ENCODE measurements at places on chromosomes 1 and 21.

DNA sequence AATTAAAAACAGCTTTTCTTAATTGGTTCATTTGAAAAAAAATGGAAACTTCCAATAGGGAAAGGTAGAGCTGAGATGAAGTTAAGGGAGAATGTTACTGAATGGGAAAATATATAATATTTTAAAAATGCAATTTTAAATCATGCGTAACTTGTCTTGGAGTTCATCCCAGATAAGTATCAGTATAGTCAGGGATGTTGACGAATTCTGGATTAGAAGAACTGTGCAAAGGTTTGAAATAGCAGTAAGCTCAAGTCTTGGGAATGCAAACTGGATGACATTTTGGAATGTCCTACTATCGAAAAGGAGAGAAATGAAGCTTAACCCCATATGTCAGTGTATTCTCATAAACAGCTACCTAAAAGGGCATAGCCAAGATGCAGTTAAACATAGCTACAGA lies 4.0 kb upstream of the ST6GALNAC3 start:
- DNase-seq = peak; percentile 6

DNA sequence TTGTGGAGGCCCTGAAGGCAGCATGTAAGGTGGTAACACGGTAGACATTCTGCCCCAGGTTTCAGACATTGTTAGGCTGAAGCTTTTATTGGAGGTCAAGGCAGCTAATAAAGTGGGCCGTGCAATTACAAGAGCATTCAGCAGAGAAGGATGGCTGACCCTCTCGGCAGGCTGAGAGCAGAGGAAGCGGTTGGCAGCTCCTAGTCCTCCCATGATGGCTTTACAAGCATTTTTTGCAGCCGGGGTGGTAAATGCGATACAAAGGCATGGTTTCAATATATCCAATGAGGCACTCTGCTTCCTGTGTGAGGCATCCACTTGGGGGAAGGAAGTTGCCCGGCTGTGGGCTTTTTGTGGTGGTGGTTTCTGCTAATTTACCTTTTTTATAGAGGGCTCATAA lies 14.6 kb downstream of the KIF26B start:
- no peak for DNase-seq

DNA sequence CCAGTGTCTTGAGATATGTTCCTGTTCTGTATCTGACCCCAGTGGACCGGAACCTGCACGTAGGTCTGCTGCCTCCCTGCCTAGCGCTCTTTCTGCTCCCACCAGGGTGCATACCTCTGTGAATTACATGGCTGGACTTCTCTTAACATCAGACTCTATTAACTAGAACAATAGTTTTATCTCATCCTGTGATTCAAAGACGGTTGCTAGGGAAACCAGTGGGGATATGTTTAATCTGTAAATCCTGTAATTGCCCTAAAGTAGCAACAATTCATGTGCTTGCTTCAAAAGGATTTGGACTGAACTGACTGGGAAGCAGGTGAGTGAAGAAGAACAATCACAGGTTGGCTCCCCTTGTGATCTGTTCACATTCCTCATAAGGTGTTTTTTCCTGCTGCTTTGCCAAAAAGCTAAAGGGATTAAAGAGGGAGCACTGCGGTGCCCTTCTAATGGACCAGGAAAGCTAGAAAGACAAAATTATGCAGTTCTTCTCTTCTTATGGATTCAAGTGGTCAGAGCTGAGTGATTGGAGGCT lies 52.7 kb upstream of the DIRAS3 start:
- DNase-seq = no peak

- no peak for DNase-seq
Observed at GRCh38 chr1:231357187-231357772, 19.2 kb downstream of the SPRTN start.

GRCh38 chr1:20125100-20125499 lies 5.8 kb upstream of the PLA2G2D start:
- no peak for DNase-seq

GRCh38 chr1:182357913-182358312 lies 33.7 kb downstream of the GLUL start:
- no peak for DNase-seq

DNA sequence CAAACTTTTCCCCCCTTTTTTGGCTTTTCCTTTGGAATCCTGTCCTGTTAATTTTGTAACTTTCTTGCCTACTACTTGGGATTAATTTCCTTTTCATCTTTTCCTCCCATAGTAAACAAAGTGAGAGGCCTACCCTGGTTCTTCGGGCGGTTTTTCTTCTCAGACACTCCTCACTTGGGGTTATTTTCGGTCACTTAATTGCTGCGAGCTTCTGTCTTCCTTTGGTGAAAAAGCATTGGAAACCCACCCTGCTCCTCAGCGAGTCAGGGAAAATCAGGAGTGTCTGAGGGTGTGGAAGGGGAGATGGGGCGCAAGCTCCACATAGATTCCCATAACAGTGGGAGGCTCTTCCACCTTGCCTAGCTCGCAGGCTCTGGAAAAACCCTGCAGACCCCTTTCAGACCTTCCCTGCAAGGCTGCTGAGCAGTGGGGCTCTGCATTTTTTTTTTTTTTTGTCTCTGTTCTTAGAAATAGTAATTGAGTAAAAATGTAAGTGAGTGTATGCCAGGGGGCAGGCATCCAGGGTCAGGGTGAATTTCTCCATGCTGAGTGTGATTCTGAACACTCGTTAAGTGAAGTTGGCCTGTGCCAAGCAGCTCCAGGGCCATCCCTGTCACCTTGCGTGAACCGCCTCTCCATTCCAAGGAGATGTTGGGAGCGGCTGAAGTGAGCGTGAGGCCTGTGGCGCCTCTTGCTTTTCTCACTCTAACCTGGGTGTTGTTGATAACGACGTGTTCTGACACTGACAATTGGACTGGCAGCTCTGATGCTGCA lies 20.3 kb downstream of the TGFB2 start:
- peak; percentile 39 for DNase-seq

- no peak for DNase-seq
Observed at GRCh38 chr1:92043621-92044020, 13.8 kb downstream of the EPHX4 start.

DNA sequence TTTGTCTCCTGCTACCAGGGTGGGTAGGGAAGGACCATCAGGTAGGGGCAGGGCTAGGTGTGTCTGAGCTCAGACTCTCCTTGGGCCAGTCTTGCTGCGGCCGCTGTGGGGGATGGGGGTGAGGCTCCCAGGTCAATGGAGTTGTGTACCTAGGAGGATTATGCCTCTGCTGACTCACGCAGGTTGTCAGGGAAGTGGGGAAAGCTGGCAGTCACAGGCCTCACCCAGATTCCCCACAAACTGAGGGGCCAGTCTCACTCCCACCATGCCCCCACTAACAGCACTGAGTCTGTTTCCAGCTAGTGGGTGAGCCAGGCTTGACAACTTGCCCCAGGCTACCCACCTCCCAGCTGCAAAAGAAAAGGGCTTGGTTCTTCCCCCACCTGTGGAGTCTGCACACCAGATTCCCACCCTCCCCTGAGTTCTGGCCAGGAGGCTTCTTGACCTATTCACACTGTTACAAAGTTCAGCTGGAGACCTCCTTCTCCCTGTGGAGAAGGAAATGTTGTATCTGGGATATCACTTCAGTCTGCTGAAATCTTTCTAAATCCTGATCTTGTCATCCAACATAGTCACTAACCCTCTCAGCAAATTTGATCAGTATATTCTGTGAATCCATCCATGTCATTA lies 69.2 kb upstream of the GJA8 start:
- no peak for DNase-seq

All from GM03348 (cell line).